ENCODE measurements at places on chromosomes 6 and 20.

DNA sequence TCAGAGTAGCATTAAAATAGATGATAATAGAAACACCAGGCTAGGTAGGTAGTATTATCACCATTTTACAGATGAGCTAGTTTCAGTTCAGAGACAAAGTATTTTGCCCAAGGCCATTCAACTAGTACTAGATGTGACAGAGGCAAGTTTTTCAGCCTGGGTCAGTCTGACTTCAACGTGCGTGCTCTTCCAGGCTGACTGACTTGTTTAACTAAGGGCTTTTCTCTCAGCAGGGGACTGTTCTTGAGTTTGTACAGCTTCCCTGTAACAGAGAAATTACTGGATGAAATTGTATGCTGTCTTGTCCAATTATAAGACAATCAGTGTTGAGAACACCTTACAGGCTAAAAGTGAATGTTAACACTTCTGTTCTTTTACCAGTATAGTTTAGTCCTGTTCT, 333.5 kb upstream of the MAN1A1 start:
- DNase-seq: no peak

DNA sequence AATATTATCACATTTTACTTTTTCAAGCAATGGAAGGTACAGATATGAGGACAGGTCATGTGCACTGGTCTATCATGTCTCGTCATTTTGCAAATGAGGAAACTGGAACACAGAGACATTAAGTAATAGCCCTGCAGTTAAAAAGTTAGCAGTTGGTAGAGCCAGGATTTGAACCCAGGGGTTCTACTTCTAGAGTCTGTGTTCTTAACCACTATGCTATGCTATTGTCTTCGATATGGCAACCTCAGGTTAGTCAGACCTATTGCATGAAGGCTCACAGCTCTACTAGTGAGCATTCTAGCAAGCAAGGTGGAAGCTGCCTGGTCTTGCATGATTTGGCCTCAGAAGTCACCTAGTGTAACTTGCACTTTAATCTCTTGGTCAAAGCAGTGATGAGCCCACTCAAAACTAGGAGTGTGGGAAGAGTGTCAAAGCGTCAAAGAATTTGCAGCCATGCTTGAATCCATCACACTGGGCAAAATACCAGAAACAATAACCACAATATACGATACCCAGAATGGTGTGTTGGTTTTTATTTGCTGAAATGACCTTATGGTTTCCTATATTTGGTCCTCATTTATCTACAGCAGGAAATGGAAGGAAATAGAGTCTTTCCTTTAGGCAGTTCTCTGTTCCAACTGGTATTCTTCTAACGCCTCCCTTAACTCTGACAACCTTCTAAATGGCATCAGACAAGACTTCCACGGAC, 20.4 kb upstream of the BMP2 start:
- no peak for DNase-seq

- DNase-seq: no peak
These were observed 9.7 kb upstream of the CCR6 start for GRCh38 chr6:167113047-167113754.

GRCh38 chr6:53333439-53334408, 15.0 kb downstream of the ELOVL5 start:
- DNase-seq: no peak

DNA sequence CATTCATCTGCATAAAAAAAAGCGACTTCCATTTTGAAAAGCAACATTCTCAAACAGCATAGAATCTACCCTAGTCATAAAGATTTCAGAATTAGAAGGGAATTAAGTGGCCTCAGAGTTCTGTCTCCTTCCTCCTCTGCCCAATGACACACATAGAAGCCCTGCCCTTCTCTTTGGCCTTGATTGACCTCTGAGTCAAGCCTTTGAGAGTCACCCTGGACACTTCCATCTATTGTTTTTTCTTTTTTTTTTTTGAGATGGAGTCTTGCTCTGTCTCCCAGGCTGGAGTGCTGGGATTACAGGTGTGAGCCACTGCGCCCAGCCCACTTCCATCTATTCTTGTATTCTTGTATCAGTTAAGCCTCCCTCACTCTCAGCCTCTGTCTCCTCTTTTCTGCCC, 44.8 kb upstream of the CTNNBL1 start:
- DNase-seq: no peak

DNA sequence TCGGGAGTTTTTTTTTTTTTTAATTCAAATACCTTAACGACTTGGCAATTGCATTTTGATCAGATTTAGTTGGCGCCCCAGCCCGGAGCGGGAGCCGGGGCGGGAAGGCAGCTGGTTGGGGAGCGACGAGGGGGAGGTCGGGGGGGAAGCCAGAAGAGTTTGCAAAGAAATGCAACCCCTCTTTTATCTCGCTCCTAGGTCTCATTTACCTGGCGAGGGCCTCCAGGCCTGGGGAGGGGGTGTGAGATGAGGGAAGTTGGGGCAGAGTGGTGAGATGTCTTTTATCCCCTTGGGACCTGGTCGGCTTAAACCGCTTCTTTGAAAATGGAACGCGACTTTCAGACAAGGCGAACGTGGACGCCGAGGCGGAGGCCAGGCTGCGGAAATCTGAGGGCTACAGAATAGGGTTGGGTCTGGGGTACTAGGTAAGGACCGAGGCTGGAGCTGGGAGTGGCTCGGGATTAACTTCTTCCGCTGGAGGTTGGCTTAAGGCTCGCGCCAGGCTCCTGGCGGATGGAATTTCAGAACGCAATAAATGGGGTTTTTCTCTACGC, 40.3 kb downstream of the NCR2 start:
- DNase-seq: no peak

GRCh38 chr20:47934761-47935160, 149.5 kb upstream of the SULF2 start:
- DNase-seq: no peak

DNA sequence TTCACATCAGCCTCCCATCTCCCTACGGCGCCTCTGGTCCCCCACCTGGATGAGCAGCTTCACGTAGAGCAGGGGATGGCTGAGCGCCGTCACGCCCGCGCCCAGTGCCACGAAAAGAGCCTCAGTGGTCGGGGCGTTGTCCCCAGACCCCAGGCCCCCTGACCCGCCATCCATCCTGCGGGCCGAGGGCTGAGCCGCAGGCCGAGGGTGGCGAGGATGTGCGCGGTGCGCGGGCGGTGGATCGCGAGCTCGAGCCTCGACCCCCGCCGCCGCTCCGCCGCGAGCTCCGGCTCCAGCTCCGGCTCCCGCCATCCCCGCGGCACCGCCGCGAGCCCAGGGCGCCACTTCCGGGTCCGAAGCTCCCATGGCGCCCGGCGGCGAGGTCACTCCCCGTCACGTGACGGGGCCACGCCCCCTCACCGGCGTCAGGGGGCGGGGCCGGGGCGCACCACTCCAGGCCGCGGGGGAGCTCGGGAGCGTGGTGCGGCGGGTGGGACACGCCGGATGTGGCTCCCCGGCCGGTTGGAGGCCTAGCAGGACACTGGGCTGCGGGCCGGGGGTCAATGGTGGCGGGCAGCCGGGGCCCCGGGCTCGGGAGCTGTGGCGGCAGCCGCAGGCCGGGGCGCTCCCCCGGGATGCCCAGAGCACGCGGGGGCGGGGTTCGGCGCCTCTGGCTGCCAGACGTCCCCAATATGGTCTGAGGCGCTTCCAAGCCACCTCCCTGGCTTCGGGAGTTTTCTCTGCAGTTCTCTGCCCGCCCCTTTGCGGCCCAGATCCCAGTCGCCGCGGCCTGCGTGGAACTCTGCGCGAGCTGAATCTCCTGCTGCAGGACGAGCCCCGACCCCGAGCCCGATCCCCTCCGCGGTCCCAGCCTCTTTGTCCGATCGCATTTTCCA, at the start of gene MTCH1:
TSS of gene MTCH1 (minus strand) at position 389 of the 896 bp plus-strand sequence. CDS start at position 366, 23 bp downstream.
- no peak for DNase-seq

DNA sequence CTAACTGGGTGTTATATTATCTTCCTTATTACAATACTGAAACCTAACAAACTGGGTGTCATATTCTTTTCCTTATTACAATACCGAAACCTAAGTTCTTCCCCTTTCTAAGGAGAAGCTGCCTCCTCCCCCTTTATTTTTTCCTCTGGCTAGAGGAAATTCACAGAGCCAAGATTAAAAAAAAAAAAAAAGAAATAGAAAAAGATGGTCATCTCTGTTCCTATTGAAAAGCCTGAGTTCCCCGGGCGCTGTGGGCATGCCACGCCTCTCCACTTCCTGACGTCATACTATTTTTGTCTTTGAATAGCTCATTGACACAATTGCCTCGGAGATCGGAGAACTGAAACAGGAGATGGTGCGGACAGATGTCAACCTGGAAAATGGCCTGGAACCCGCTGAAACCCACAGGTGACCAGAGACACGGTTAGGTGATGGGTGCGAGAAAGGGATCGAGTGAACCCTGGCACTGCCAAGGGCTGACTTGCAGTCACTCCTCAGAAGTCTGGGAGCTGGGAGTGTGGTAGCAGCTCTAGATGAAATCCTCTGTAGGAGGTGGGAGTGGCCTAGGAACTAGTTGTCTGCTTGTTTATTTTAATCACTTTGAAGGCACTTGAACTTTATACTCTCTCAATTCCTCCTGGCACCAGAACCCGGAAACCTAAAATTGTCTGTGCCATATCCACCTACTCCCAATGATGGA, 82.2 kb upstream of the NAA20 start:
- no peak for DNase-seq

DNA sequence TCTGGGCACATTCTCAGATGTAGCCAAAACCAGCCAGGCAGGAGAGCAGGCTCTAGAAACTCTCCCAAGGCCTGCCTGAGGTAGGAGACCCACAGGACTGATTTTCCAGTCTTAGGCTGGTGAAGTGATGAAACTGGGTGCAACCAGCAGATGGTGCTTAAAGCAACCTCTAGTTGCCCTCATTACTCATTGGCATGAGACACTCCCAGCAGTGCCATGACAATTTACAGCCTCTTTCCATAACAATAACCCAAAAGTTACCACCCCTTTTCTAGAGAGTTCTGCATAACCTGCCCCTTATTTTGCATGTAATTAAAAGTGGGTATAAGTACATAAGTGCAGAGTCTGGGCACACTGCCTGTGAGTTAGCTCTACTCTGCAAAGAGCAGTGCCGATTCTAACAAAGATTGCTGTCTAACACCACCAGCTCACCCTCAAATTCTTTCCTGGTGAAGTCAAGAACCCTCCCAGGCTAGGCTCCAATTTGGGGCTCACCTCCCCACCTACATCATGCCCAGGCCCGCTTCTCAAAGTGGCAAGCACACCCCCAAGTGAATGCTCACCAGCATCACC, 14.4 kb upstream of the GPR6 start:
- no peak for DNase-seq

- DNase-seq: no peak
These were observed 486.8 kb upstream of the IRAK1BP1 start for GRCh38 chr6:78380541-78380940.

DNA sequence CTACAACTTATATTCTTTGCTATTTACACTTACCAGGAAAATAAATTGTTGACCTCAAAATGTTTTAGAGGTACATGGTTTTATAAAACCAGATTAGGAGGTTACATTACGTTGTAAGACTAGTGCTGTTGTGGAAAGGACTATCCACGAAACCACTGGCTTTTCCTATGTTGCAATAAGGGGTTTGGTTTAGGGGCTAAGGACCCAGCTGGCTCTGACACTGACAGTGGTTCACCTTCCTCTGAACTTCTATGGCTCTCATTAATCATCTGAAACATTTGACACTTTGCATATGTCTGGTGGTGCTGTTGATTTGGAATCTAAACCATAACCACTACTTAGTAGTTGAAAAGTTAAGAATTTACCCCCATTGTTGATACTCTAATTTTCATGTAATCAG, 186.7 kb downstream of the NKAIN2 start:
- no peak for DNase-seq

- DNase-seq: no peak
These were observed 125.9 kb downstream of the COL9A1 start for GRCh38 chr6:70176842-70177550.

- no peak for DNase-seq
These were observed 193.4 kb upstream of the PRDM1 start for GRCh38 chr6:105892577-105893262.

- no peak for DNase-seq
These were observed at the start of gene TRERF1 for GRCh38 chr6:42451333-42452170. TSS of gene TRERF1 (minus strand) at chr6:42451926. CDS start at chr6:42269590, 182,336 bp downstream.

DNA sequence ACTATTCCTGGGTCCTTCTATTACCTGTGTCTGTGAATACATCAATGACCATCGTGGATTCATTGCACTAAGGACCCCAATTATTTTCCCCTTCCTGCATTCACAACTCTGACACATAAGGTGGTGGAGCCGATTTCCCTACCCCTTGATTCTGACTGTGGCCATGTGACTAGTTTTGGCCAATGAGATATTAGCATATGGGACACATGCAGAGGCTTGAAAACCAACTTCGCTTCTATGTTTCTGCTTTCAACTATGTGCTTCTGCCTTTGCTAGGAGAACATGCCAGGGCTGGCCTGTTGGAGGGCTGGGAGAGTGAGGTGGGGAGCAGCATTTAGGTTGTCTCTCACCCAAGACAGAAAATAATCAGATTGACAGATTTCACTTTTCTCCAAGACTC, 483.1 kb upstream of the JAG1 start:
- DNase-seq: no peak

- DNase-seq: no peak
These were observed 184.7 kb upstream of the PMEPA1 start for GRCh38 chr20:57894522-57894921.

- DNase-seq: no peak
These were observed 16.1 kb downstream of the EBF4 start for GRCh38 chr20:2708665-2709064.

DNA sequence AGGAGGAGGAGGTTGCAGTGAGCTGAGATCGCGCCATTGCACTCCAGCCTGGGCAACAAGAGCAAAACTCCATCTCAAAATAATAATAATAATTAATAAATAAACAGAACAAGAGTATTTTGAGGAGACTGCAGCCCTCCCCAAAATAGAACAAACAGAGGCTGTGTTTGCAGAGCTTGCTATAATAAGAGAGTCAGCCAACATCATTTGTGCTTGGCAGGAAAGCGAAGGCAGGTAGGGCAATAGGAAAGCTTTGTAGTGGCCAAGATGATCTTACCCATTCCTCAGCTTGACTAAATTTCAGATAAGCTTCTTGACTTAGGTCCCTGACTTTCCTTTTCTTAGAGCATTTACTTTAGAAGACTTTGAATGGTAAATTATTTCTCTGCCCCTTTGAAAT, 6.7 kb downstream of the C6orf141 start:
- no peak for DNase-seq

GRCh38 chr6:138397128-138398122, 6.6 kb upstream of the HEBP2 start:
- DNase-seq: no peak

DNA sequence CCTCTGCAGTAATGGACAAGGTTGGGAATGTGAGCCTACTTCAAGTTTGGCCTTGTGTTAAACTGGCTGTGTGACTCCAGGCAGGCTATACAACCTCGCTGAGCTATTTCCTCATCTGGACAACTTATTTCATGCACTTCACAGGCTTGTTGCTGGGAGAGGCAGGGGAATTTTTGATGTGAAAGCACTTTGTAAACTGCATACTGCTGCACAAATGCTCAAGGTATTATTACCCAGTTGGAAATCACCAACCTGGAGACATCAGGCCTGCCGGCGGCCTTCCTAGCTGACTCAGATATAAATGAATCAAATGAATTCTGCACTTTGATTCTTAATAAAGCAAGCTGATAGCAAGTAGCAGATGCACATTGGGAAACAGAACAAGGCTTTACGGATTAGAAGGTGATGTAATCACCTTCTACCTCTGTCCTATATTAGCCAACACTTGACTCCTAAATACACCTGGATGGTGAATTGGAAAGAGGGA, 10.1 kb downstream of the JARID2 start:
- DNase-seq: no peak
